A549 treated with CORT108297 at 1 μM for 4 hours (cell line): ENCODE measurements at places on chromosomes 6 and 20. TPM values are rescaled to one million over a fixed set of nuclear protein-coding genes. Genes with fewer than 3 reads are reported as not detected.

The PPP1R3G gene
- total RNA-seq, result 1.1 to 2.0 TPM (median 1.4 TPM) in 5 replicates

The SLC22A2 gene
- total RNA-seq, result 0.08 TPM in 2 of 5 replicates, not detected in the others

The BLCAP gene
- 41.5 to 54.6 TPM (median 51.9 TPM) in 5 replicates for total RNA-seq

The LGSN gene
- 2.6 to 3.7 TPM (median 3.3 TPM) in 5 replicates for total RNA-seq

The RNF144B gene
- 0.17 to 1.1 TPM (median 0.39 TPM) in 5 replicates for total RNA-seq

The GSTA5 gene
- not detected in 5 replicates for total RNA-seq

The TAGAP gene
- not detected in 5 replicates for total RNA-seq

The ANKEF1 gene
- 6.9 to 7.8 TPM (median 7.2 TPM) in 5 replicates for total RNA-seq

The LAMA4 gene
- 1.5 to 2.0 TPM (median 1.7 TPM) in 5 replicates for total RNA-seq

The KCNS1 gene
- total RNA-seq, result not detected in 5 replicates

The CUTA gene
- 179 to 238 TPM (median 212 TPM) in 5 replicates for total RNA-seq

The AHI1 gene
- 7.7 to 10.6 TPM (median 9.2 TPM) in 5 replicates for total RNA-seq

The CALHM6 gene
- total RNA-seq, result 0.25 to 0.39 TPM in 2 of 5 replicates, not detected in the others

The OXT gene
- total RNA-seq, result not detected in 5 replicates

The TREM2 gene
- not detected in 5 replicates for total RNA-seq

The SLC12A5 gene
- 11.6 to 17.1 TPM (median 15.1 TPM) in 5 replicates for total RNA-seq

The FAM83B gene
- total RNA-seq, result 0.03 to 0.09 TPM (median 0.03 TPM) in 5 replicates

The GSTA3 gene
- total RNA-seq, result not detected in 5 replicates
